ENCODE measurements at places on chromosomes 7 and 10. TPM values are rescaled to one million over a fixed set of nuclear protein-coding genes. Genes with fewer than 3 reads are reported as not detected.

The INMT gene
- 47.7 TPM for total RNA-seq

The ATP5MK gene
- total RNA-seq = 870 TPM

- peak; percentile 93 for DNase-seq
Observed at GRCh38 chr7:95549818-95550529, 46.3 kb downstream of the PDK4 start.

DNA sequence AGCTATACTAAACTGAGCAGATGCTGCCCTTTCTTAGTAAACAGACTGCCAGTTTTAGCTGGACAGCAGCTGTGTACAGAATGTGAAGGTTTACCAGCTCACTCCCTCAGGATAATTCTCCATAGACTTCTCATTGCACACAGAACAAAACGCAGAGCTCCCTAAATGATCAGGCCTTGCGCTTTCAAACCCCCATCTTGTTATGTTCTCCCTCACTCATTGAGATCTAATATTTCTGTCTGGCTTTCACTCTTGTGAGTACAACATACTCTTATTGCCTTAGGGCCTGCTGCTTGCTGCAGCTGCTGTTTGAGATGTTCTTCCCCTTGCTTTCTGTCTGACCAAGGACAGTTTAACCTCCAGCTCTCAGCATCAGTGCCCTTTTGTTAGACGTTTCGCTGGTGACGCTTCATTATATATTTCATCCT is 17.3 kb downstream of the VWDE start:
- no peak for DNase-seq

- DNase-seq = no peak
Observed at GRCh38 chr10:98266647-98267046, 1.3 kb downstream of the LOXL4 start.

DNA sequence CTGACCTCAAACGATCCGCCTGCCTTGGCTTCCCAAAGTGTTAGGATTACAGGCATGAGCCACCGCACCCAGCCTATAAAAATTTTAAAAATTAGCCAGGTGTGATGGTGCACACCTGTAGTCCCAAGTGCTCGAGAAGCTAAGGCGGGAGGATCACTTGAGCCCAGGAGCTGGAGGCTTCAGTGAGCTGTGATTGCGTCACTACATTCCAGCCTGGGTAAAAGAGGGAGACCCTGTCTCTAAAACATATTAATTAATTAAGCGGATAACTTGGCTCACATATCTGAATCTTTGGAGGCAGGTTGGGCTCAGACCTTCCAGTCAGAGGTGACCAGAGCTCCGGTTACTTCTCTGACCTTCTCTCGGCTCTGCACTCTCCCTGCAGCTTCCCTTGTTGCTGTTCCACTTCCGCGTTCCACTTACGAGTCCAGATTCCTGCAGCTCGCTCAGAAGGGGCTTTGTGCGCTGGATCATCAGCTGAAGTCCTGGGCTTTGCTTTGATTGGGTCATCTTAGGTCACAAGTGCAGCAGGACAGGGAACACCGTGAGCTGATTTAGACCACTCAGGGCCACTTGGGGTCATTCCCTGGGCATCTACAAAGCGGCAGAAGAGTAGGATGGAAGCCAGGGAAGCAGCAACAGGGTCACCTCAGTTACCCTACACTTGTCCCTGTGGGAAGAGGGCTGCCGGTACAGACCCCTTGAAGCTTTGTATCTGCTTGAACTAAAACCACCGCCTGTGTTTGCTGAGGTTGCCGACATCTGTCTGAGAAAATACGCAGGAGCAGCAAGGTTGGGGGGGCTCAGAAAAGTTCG is 2.0 kb upstream of the ARPC1B start:
- DNase-seq = no peak

GRCh38 chr7:95951997-95952795 is 179.8 kb downstream of the DYNC1I1 start:
- no peak for DNase-seq

GRCh38 chr7:158609313-158609974 is 21.8 kb upstream of the PTPRN2 start:
- DNase-seq = no peak

- DNase-seq = peak; percentile 63
Observed at GRCh38 chr10:15780353-15781135, 60.8 kb upstream of the ITGA8 start.

Data from left cardiac atrium (tissue), 4 donors.